Aorta (tissue), 5 donors: ENCODE measurements at places on chromosomes 12 and 14.
A peak's percentile ranks its signal among the peaks of the same experiment; 100 is the strongest.

DNA sequence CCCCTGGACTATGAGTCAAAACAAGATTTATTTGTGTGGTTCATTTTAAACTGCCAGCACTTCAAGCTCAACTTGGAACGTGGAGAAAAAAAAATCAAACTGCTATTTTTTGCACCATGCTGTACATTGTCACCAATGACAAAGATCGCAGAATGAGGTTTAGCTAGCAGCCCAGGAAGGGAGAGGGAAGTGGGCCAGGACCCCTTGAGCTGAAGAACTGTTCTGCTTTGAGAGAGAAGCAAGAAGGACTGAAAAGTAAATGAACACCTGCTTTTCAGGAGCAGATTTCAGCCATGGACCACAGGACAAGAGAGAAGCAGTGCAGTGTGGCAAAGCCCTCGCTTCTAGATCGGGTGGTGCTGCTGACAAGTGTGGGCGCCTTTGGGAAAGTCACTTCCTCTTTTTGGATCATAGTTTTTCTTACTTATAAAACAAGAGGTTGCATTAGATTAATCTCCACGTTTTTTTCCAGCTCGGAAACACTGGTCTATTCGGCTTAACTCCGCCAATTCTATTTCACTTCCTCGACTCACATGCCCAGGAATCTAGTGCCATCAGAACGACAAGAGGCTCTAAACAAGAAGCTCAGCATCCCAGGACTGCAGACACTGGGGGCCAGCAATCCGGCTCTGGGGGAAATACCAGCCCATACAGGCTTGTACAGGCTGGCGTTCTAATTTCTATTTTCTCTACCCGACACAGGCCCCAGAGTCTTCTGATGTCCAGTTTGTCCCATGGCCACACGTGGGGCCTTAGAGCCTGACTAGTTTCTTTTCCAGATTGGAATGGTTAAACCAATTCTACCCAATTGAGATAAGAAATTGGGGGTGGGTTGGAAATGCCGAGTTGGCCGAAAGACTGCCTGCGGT lies 129.9 kb downstream of the CRACR2A start:
- no peak for DNase-seq

- DNase-seq, result no peak
Observed at GRCh38 chr12:50882563-50882962, 39.8 kb downstream of the TMPRSS12 start.

- no peak for DNase-seq
Observed at GRCh38 chr12:112606611-112607365, 184.8 kb upstream of the RPH3A start.

GRCh38 chr12:99418379-99418778 lies 229.2 kb upstream of the GARIN6 start:
- no peak for DNase-seq

GRCh38 chr12:105334582-105334981 lies 4.1 kb downstream of the C12orf75 start:
- DNase-seq, result no peak

GRCh38 chr12:53210843-53211242 lies 3.8 kb upstream of the ITGB7 start:
- peak; percentile 38 for DNase-seq

GRCh38 chr12:125289970-125290369 lies 224.7 kb downstream of the AACS start:
- DNase-seq, result no peak

GRCh38 chr14:67569011-67569650 lies 30.9 kb downstream of the PIGH start:
- DNase-seq, result no peak

DNA sequence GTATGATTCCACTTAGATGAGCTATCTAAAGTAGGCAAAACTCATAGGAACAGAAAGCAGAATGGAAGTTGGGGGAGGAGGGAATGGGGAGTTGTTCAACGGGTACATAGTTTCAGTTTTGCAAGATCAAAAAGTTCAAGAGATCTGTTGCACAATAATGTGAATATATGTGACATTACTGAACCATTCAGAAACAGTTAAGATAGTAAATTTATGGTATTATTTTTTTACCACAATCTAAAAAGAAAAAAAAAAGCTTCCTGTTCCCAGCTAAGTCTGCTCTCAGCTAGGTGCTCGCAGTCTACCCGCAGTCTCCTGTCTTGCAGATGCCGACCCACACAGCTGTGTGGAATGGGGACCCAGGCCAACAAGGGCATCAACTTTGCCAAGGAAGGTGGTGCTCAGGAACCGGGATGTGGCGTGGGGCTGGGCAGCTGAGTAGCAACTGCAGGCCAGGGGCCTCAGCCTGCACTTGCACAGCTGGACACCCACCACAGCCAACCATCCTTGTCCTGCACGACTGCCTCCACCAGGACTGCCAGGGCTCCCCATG lies 15.3 kb upstream of the ANO6 start:
- no peak for DNase-seq

- no peak for DNase-seq
Observed at GRCh38 chr14:78605025-78605762, 435.0 kb downstream of the NRXN3 start.
